ENCODE measurements at places on chromosomes 16 and 17.

- DNase-seq: no peak
These were observed 219.3 kb downstream of the SPECC1 start for GRCh38 chr17:20228410-20228809.

GRCh38 chr17:73595931-73596330 lies 48.3 kb downstream of the SDK2 start:
- no peak for DNase-seq

DNA sequence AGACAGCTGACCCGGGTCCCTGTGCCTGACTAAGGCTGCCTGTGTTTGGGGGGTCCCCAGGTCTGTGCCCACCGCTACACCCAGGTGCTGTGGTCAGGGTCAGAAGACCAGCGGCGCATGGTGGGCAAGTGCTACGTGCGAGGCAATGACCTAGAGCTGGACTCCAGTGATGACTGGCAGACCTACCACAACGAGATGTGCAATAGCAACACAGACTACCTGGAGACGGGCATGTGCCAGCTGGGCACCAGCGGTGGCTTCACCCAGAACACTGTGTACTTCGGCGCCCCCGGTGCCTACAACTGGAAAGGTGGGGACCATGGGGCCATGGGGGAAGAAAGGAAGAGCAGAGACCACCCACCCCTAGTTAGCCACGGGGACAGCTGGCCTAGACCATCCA lies 12.1 kb downstream of the ITGA3 start:
- no peak for DNase-seq

GRCh38 chr17:17888821-17889220 lies 52.0 kb upstream of the SREBF1 start:
- DNase-seq: no peak

GRCh38 chr16:80084614-80085013 lies 456.2 kb upstream of the DYNLRB2 start:
- peak; percentile 27 for DNase-seq

GRCh38 chr17:50944054-50944901 lies 78.1 kb upstream of the TOB1 start:
- peak; percentile 77 for DNase-seq

DNA sequence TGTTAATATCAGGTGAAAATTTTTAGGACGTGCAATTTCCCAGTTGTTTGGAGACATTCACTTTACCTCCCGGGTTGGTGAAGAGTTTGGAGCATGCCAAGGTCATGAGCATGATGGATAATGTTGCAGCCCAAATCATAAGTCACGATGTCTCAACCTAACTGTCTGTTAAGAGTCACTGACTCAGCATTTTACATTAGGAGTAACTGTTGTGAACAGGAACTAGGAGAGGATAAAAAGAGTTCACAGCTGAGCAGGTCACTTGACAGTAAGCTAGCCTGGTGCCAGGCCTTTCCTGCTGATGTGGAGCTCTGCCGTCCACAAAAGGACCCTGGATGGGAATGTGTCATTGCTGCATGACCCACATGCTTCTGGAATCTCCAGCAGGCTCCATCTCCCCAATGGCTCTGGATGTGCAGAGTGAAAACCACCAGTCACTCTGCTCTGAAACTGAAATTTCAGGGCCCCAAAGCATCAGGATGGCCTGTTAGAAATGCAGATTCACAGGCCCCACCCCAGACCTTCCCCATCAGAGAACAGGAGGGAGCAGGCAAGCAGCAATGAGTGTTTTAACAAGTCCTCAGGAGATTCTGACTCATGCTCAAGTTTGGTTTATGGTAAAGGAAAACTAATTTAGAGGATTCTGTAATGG lies 371.6 kb upstream of the MAF start:
- peak; percentile 87 for DNase-seq

DNA sequence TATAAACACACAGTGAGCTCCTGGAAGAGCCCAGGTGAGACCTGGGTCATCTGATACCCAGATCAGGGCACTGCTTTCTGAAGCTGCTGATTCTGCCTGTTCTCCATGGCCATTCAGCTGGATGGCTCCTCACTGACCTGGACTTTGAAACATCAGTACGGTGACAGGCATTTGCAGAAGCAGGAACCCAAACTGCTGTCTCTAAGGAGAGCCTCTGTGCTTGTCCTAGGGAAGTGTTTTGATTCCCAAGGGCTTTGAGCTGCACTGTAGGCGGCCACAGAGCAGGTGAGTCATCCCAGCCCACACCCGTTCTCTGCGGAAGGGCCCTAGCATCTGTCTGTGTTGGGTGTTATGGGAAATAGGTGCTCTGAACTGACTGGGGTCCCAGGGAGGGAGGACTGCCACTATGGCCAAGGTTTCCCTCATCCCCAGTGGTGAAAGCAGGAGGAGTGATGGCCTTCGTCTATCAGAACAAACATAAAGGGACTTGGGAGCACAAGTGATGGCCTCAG lies 60.7 kb upstream of the ADCY9 start:
- no peak for DNase-seq

DNA sequence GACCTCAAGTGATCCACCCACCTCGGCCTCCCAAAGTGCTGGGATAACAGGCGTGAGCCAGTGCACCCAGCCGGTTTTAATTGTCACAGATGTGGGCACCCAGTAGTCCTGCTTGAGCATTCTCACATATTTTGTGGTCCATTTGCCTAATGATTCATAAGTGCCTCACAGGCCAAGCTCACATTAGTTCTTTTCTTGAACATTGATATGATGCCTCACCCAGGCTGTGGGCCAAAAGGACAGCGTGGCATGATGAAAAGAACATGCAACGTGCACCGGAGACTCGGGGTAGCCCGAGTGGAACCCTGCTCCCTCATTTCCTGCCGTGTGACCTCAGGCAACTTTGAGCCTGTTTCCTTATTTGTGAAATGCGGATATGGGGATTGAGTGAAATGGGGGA lies 181.9 kb downstream of the SNX29 start:
- DNase-seq: no peak
